ENCODE measurements at places on chromosomes 16 and 17.

DNA sequence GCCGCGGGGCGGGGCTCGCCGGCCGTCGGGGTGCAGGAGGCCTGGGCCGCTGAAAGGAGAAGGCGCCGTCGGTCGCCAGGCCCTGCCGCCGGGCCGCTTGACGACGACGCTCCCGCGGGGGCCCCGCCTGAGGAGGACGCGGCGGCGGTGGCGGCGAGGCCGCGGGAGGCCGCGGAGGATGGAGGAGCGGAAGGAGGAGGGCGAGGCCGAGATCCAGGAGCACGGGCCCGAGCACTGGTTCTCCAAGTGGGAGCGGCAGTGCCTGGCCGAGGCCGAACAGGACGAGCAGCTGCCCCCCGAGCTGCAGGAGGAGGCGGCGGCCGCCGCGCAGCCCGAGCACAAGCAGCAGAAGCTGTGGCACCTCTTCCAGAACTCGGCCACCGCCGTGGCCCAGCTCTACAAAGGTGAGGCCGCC is 430 bp downstream of the HAPSTR1 start:
- ATAC-seq: peak; percentile 10

GRCh38 chr16:23148513-23149266 is 562 bp downstream of the USP31 start:
- peak; percentile 64 for ATAC-seq

DNA sequence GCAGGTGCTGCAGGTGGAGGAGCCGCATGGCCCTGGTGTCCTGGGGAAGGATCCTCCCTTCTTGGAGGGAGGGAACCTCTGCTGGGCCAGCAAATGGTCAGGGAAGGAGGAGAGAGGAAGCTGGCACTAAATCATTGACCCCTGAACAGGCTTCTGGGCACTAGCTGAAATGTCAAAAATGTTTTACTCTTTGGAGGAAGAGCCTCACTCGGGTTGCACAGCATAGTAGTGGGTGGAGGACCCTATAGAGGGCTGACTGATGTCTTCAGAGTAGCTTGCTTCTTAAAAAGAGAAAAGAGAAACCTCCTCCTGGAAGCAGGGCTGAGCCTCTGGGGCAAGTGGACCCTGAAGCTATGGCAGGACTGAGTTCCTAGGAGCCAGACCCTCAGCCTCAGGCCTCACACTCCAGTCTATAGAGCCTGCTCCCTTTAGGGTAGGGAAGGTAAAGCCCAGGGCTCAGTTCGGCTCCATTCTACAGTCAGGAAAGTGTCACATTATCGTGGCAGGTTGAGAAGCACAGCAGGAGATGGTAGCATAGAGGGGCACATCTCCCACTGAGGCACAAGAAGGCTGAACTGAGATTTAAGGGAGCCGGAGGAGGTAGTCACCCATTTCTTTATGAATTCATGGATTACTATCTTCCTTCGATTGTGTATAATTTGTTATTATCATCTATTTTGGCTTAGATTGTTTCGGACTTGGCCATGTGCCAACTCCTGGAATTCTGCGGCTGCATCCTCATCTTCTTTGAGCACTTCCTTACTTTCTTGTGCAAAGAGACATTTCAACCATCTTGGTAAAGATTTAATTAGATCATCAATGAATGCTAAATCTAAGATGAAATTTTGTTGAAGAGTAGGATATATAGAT is 7.3 kb upstream of the CUEDC1 start:
- no peak for ATAC-seq

DNA sequence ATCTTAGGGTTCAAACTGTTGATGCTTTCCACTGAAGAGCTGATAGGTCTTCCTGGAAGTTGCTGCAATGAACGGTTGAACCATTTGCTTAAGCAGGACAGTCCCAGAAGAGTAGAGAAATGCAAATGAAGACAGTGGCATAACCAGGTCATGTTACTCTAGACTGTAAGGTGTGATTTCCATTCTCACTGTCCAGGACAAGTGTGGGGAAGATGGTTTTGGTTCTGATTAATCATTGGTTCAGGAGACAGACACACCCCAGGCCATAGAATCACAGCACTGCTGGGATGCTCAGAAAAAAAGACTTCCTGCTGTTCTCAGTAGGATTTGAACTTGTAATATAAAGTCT is 34.8 kb upstream of the XYLT2 start:
- no peak for ATAC-seq

GRCh38 chr17:4565209-4566141 is 5.1 kb upstream of the GGT6 start:
- peak; percentile 81 for ATAC-seq

GRCh38 chr16:58038219-58038641 is 12.7 kb downstream of the MMP15 start:
- no peak for ATAC-seq

- peak; percentile 83 for ATAC-seq
Measured at GRCh38 chr17:49691086-49691676, 13.3 kb upstream of the SPOP start.

GRCh38 chr17:72462814-72463213 is 342.0 kb downstream of the SOX9 start:
- no peak for ATAC-seq

GRCh38 chr17:64156670-64157069 is 26.7 kb upstream of the ERN1 start:
- no peak for ATAC-seq

DNA sequence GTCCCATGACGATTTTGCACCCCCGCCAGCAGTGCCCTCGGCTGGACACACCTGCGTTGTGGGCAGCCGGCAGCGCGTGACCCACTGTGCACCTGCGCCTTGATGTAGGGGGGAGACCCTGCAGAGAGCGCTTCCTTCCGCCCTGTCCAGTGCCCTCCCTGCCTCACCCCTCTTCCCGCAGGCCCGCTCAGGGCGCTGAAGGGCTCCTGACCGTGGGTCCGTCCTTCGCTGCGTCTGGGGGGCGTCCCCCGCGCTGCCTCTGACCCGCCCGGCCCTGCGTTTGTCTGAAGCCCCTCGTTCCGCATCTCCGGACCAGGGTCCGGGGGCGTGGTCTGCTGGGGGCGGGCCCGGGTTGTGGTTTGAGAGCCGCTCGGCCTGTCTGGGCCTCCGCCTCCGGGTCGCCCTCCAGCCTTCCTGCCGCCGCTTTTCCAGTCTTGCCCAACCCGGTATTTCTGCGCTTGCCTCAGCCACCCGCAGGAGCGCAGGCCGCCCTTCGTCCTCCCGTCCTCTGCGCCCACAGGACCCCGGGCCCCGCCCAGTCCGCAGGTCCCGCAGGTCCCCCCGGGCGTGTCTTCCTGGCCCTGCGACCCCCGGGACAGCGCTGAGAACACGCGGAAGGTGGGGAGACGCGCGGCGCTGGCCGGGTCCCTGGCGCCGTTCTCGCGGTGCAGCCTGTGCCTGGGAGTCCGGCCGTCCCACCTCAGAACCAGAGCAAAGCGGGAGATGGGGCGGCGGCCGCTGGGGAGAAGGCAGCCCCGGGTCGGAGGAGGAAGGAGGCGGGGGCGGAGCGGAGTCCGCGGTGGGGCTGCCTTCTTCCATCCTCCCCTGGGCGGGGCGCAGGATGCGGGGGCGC is 4.0 kb upstream of the IL17C start:
- ATAC-seq: peak; percentile 5

GRCh38 chr16:5379954-5380353 is 282.4 kb upstream of the EEF2KMT start:
- ATAC-seq: no peak

- no peak for ATAC-seq
Measured at GRCh38 chr16:86661706-86662105, 83.4 kb downstream of the FOXL1 start.

GRCh38 chr17:61453566-61454380 is 1.6 kb downstream of the TBX4 start:
- ATAC-seq: no peak

DNA sequence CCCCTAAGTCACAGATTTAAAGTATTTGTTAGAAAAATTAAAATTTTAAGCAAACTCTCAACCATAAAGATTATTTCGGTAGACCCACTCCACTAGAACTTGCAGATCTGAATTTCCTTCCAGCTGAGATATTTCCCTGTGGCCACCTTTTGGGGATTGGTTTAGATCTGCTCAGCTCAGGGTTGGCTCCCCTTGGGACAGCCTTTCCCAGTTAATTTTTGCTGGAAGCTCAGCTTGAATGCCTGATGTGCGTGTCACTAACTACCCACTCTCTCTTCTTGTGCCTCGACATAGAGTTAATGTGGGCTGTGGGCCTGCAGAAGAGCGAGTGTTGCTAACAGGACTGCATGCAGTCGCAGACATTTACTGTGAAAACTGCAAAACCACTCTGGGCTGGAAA is 57.6 kb downstream of the YPEL2 start:
- no peak for ATAC-seq

DNA sequence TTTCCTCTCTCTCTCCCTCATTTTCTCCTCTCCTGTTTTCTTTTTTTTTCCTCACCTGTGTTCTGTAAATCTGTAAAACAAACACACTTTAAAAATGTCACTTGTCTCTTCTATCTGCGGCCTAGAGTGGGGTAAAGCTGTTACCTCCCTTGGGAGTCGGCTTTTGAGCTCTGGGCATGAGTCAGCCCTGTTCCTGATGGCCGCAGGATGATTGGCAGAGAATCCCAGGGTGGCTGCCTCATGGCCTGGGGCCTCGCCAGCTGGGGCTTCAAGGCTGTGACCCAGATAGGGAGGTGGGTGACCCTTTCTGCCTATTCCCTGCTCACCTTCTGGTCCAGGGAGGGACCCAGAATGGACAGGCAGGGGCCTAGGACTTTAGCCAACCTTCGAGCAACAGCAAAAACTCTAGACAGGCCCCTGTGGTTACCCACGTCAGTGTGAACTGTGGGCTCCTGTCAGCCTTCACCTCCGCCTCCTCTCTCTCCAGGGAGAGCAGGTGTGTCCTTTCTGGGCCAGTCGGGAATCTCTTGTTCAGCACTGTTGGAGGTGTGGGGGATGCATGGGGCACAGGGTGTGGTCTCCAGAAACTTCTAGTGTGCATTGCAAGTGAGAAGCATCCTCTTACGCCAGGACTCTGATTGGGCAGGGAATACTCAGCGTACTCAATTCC is 87.4 kb downstream of the RAP1GAP2 start:
- ATAC-seq: no peak

GRCh38 chr16:66228792-66229191 is 137.7 kb upstream of the CDH5 start:
- no peak for ATAC-seq

GRCh38 chr17:80693511-80693910 is 148.9 kb downstream of the RPTOR start:
- ATAC-seq: no peak

DNA sequence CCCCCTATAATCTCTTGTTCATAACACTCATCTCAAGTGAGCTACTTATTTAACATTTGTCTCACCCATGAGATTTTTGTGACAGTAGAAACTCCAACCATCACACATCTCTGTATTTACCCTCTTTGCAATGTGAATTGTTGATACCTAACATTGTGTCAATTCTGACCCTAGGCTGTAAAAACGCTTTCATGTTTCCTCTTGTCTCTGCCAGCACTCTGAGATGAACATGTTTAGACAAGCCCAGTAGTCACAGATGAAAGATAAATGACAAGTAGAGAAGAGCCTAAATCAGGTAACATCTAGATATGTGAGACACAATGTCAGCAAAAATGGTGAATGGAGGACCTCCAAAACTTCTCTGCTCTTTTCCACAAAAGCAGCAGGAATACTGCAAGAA is 1254.5 kb upstream of the GOT2 start:
- no peak for ATAC-seq

DNA sequence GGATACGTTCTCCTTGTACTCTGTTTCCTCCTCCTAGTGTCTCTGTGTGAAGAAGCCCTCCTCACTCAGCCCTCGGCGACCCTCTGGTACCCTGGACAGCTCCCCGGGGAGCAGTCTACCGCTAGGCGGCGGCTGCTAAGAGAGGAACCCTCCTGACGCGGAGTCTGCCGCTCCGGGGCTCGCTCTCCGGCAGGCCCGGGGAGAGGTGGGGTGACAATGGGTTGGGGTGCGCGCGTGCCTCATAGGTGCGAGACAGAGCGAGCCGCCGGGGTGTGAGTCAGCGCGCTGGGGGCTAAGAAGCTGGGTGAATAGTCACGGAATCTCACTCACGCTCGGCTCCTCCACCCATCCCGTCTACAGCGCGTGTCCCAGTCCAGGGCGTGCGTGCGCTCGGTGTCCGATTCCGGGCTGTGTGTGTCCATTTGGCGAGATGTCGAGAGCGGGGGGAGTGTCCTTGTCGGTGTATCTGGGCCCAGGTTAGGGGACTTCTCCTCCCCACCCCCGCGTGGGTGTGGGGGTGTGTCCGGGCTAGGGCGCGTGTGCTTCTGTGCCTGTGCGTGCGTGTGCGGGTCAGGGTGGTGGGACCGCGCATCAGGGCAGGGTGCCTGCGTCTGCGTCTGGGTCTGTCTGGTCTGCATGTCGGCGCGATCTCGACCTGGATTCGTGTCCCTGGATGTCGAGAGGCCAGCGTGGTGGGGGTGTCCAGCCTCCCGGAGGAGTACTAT is 577 bp upstream of the HS3ST2 start:
- ATAC-seq: peak; percentile 46

DNA sequence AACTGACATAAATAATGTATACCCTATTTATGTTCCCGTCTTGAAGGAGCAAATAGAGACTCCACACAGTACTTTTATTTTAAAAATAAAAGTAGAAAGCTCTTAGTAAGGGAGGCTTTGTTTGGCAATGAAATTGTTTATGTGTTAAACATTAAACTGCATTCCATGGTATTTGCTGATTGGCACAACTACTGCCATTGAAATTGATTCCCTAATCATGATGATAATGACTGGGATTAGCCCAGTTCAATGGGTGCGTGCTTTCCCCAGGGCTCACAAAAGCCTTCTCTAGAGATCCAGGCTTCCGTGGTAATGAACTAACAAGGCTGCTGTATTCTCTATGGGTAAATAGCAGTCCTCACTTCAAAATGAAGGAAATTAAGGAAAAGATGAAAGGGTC is 67.5 kb downstream of the GPRC5B start:
- ATAC-seq: no peak
